ENCODE measurements at places on chromosomes 11 and 22.
A peak's percentile ranks its signal among the peaks of the same experiment; 100 is the strongest.

DNA sequence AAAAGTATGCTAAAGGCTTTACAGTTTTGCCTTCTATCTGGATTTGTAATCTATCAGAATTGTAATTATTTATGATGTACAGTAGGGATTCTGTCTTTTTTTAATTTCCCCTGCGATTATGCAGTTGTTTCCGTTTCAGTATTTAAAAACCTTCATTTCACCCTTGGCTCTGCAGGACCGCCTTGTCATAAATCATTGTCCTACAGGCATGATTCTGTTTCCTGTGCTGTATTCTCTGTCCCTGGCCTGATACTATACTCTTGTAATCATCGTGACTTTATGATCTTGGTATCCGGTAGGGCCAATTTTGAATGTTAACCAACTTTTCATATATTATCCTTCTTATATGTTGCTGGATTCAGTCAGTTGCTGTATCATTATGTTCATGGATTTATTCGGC lies 151.7 kb downstream of the ATXN10 start:
- no peak for DNase-seq

DNA sequence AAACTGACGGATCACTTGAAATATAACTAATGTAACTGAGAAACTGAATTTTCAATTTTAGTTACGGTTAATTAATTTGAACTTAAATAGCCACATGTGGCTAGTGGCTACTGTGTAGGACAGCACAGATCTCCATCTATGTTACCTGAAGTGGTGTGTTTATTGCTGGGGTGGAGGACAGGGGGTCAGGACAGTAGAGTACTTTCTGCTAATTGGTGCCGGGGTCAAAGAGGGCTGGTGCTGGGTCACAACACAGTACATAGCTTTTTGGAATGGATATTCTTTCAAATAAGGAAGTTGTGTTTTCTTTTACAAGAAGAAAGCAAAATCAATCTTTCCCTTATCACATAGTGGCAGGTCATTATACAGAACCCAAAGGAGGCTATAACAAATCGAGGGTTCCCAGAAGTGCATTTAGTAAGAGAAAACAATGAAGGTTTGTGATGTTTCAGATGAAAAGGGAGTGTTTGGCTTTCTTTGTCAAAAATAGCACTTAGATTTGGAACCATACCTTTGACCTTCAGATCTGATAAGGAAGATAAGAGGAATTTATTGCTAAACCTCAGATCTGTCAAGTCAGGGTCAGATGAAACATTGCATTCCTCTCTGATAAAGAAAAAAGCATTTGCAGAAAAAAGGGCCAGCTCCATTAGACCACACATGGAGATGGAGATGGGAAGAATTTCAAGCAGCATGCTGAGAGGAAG lies 384.5 kb downstream of the AASDHPPT start:
- DNase-seq, result peak; percentile 69

DNA sequence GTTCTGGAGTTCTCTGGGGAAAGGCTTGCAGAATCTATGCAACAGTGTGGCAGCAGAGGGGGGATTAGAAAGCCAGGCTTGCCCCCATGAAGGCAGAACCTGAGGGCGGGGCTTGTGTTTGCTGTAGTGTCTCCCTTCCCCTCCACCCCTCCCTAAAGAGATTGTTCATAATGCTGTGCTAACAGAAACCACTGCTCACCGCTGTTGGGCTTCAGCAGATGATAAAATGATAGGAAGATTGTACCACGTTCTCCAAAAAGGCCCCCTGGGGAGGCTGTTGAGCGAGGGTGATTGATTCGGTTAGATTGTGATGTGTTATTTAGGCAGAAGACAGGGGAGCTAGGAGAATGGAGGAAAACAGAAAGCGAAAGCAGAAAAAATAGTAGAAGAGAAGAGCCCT lies 215.2 kb upstream of the NCAM1 start:
- DNase-seq, result no peak

DNA sequence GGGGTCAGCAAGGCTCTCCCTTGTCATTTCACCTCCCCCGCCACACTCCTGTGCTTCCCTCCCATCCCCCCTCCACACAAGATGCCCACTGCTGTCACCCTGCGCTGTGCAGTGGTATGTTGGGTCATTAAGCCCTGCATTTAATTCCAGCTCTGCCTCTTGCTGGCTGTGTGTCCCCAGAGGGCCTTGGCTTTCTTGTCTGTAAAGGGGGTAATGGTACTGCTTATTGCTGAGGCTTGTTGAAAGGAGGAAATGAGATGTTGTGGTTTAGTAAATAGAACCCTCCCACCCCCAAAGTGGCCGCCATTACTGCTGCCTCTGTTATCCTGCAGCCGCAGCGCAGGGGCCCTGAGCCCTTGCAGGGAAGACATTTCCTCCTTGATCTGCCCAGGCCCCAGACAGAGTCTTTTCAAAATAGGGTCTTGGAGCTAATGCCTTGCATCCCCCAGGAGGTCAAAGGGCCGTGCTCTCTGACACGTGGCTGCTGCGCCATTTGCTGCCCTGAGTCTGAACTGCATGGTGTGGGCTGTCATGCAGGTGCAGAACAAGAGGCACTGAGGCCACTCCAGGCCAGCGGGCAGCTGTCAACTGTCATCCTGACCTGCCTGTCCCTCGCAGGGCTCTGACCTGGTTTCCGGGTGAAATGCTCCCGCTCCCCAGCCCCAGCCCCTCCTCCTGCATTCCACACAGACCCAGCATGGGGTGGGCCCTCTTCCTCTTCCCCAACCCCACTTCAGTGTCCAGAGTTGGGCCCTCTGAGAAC lies 18.7 kb downstream of the PVALB start:
- no peak for DNase-seq

GRCh38 chr11:47967577-47968525 lies 12.5 kb upstream of the PTPRJ start:
- peak; percentile 68 for DNase-seq

DNA sequence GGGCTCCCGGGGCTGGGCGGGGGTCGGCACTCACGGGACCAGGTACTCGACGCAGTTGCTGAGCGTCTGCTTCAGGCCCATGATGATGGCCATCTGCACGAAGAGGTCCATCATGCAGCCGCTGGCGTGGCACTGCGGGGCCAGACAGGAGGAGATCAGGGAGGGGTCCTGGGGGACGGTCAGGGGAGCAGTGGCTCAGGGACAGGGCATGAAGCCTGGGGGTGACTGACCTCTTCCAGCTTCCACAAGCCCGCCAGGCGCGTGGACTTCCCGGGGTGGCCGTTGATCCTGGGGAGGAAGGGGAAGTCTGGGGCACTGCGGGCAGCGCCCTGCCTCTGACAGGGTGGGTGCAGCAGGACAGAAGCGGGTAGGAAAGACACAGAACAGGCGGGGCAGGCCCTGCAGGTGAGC lies 6.1 kb upstream of the SIGIRR start:
- DNase-seq, result no peak

GRCh38 chr11:47536915-47537314 lies 16.0 kb downstream of the CELF1 start:
- no peak for DNase-seq
